CD4-positive, alpha-beta T cell treated with Interleukin-10 for 1 hour (primary cell): ENCODE measurements at places on chromosomes 3 and 15.

DNA sequence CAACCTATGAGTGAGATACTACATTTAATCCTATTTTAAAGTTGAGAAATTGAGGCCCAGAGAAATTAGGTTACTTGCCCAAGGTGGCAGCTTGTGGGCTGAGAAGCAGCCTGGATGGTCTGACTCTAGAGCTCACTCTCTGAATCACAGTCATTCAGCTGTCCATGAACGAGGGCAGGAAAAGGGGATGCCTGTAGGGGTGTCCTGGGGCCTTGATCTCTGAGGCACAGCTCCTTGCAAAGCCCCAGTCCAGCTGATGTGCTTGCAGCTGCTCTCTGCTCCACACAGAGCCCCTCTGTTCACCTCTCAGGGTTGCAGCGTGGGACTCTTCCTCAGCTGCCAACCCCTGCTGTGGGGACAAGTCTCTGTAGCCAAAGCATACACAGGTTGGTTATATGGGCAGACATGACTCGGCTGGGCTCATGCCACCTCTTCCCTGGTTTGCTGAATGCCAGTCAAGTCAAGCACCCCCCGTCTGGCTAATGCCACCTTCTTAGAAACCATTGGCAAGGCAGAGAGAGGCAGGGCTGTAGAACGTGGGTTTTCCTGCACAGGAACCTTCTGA, 56.8 kb downstream of the GASK1A start:
- DNase-seq = no peak

DNA sequence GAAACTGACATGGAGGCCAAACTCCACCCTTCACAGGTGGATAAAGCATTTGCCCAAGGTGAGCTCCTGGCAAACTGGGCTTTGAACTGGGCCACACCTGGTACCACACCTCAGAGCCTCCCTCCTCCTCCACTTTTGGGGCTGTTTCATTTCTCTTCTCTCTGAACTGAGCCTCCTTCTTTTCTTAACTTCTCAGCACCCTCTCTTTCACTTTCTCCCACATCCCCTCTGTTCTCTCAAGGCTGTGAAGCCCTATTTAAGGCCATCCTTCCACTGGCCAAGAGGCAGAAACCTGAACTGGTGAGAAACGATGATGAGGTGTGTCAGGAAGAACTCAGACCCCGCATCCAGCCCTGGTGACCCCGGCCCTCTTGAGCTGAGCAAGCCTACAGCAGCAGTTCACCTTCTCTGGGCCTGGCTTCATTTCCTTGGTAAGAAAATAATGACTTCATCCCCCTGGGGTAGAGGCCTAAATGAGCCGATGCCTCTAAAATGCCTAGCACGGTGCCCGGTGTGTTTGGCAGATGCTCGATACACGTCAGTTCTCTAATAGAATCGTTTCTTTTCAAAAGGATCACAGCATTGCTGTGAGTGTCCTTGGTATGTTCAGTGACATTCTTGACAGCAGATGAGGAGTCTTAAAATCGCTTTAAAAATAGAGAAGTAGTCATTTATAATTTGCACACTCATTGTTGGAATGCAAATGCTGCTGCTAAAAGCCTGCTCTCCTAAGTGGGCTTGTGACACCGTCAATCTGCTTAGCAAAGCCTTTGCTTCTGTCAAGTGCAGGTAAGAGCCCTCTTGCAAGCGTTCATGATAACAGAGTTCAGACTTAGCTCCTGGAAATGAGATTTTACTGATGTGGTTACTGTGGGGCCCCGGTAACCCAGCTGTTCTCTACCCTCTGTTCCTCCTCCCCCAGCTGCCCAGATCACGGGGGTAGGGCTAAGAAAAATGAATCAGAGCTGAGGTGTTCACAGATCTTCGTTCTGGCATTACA, 97.7 kb upstream of the ATP2B2 start:
- peak; percentile 69 for DNase-seq

DNA sequence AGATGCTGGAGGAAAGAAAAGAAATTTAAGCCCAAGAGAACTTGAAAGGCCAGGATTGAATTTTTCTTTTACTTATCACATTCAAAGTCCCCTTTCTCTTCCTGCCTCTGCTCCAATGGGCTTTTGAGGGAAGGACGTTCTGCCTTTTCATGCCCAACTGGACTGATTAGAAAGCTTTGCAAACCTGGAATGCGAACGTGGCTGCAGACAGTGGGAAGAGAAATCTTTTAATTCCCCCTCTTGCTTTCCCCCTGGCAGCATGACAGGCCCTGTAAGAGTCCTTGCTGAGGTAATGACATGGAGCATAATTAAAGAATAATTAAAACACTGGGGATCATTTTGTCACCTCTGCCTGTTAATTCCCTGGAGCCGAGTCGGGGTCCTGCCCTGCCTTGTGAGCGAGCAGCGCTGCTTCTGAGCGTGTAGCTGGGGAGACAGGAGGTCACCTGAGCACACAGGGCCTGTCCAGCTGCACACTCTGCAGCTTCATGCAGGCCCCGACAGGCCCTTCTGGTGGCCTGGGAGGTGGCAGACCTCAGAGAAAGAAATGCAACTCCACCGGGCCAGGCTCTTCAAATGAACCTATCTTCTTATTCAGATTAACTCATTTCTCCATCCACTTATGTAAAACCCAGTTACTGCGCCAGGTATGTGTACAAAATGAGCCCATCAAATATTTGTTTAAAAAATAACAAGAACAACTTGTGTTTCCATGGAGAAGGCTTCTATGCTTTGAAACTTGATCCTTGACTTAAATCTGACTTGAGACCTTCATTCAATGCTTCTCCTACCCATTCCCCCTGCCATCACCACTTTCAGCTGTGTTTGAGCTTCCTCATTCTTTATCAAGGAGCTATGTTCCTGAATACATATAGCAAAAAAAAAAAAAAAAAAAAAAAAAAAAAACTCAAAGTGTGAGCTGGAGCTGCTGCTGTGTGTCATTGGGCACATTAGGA, 628.2 kb upstream of the CFAP20DC start:
- no peak for DNase-seq

DNA sequence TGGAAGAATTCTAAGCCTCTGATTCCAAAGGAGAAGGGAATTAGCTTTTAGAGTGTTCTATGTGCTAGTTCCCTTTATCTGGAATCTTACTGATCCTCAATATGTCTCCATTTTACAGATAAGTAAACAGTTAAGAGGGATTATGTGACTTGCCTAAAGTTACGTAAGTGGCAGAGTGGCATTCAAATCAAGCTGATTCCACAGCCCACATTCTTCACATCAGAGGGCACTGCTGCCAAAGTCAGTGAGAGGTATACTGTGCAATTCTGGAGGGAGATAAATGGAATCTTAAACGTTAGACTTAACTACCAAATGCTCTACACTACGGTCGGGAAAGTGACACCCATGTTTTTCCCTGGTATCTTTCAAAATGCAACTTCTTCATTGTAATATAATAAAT, 11.0 kb upstream of the MELTF start:
- no peak for DNase-seq

DNA sequence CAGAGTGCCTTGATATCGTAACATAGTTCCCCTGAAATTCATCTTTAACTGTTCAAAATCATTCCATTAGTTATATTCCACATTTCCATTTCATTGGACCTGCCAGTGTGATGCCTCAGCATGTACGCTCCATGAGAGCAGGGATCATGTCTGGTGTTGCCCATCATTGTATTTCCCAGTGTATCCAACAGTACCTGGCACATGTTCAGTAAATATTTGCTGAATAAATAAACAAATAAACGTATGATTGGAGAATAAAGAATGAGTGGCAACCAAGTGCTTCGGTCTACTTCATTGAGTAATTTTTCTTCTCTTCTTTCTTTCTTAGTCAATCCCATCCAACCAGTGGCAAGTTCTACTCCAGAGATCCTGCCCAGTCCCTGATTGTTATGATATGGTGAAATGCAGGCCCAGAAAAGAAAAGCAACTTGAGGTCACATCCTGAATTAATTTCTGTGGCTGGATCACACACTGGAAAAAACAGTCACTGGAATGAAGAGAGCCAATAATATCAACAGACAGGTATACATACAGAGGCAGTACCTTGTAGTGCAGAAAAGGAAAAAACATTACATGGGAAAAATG, 101.2 kb downstream of the PLCH1 start:
- no peak for DNase-seq

DNA sequence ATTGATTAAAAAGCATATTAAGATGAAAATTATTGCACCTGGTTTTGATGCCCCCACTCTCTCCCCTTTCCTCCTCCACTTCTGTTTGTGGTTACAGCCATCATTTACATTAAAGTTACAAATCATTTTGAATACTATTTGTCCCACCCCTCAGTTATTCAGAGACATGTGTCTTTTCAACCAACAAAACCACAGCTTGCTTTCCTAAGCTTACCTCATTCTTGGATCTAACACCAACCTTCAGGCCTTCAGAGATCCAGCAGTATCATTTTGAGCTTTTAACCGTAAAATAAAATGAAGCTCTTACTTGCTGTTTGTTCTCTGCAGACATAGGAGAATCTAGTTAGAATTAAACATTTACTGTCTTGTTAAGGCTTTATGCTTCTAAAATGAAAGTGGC, 4.7 kb downstream of the PXYLP1 start:
- no peak for DNase-seq

GRCh38 chr15:45586125-45586524, 1.1 kb upstream of the BLOC1S6 start:
- no peak for DNase-seq
